Left ventricle myocardium inferior (tissue), 1 donor: ENCODE measurements at places on chromosomes 7 and 10. TPM values are rescaled to one million over a fixed set of nuclear protein-coding genes. Genes with fewer than 3 reads are reported as not detected.

Gene SUGCT
- 5.0 TPM for total RNA-seq

Gene BAMBI
- total RNA-seq = 15.4 TPM

Gene PDGFA
- 26.0 TPM for total RNA-seq

Gene PRRT4
- 1.6 TPM for total RNA-seq

Gene FAM241B
- total RNA-seq = 5.3 TPM

Gene SPOCK2
- 8.6 TPM for total RNA-seq

Gene SRI
- total RNA-seq = 76.1 TPM

Gene CCDC172
- total RNA-seq = not detected

Gene TEX47
- not detected for total RNA-seq

Gene SLC18A3
- not detected for total RNA-seq

Gene ANXA8L1
- not detected for total RNA-seq

Gene OGDH
- total RNA-seq = 677 TPM

Gene IDI2
- total RNA-seq = 0.33 TPM

Gene PHKG1
- total RNA-seq = 21.4 TPM

Gene MEST
- total RNA-seq = 4.9 TPM

Gene HHEX
- 2.1 TPM for total RNA-seq

Gene CRPPA
- total RNA-seq = 8.3 TPM

Gene RAPGEF5
- total RNA-seq = 16.5 TPM

Gene GPR141
- 0.33 TPM for total RNA-seq

Gene DPP6
- 0.25 TPM for total RNA-seq

Gene SPDYE1
- total RNA-seq = not detected

Gene BICC1
- total RNA-seq = 5.7 TPM

Gene PRKG1
- 38.9 TPM for total RNA-seq

Gene ACBD7
- total RNA-seq = not detected

Gene MEIG1
- total RNA-seq = not detected

Gene AZGP1
- total RNA-seq = 85.5 TPM

Gene FZD1
- total RNA-seq = 14.1 TPM

Gene CARD11
- total RNA-seq = 0.16 TPM

Gene SPDYE6
- total RNA-seq = not detected

Gene SLC26A4
- total RNA-seq = 0.41 TPM

Gene RSPH10B2
- not detected for total RNA-seq

Gene LRRD1
- total RNA-seq = not detected

Gene PDE6C
- total RNA-seq = not detected

Gene HOXA9
- total RNA-seq = not detected

Gene TRIL
- 1.9 TPM for total RNA-seq

Gene NOC3L
- total RNA-seq = 10.0 TPM

Gene GRM3
- total RNA-seq = not detected

Gene XPNPEP1
- total RNA-seq = 35.7 TPM

Gene PTPRN2
- 1.3 TPM for total RNA-seq

Gene CLCN1
- not detected for total RNA-seq

Gene CFAP46
- 0.99 TPM for total RNA-seq

Gene TCAF1
- total RNA-seq = 38.2 TPM

Gene GPR26
- not detected for total RNA-seq

Gene HYAL4
- total RNA-seq = not detected

Gene DNAH11
- total RNA-seq = 0.74 TPM

Gene OAT
- 24.3 TPM for total RNA-seq

Gene SLC26A5
- not detected for total RNA-seq

Gene TUBB8
- not detected for total RNA-seq

Gene MUC12
- 0.30 TPM for total RNA-seq

Gene PRLHR
- not detected for total RNA-seq
